Effector CD8-positive, alpha-beta T cell (primary cell): ENCODE measurements at places on chromosomes 3 and 15.

- DNase-seq, result no peak
These were observed 5.0 kb upstream of the RPP25 start for GRCh38 chr15:74961616-74962015.

- DNase-seq, result no peak
These were observed 61.4 kb downstream of the ZNF609 start for GRCh38 chr15:64521726-64522164.

- DNase-seq, result no peak
These were observed 6.8 kb downstream of the MFSD1 start for GRCh38 chr3:158808697-158809096.

DNA sequence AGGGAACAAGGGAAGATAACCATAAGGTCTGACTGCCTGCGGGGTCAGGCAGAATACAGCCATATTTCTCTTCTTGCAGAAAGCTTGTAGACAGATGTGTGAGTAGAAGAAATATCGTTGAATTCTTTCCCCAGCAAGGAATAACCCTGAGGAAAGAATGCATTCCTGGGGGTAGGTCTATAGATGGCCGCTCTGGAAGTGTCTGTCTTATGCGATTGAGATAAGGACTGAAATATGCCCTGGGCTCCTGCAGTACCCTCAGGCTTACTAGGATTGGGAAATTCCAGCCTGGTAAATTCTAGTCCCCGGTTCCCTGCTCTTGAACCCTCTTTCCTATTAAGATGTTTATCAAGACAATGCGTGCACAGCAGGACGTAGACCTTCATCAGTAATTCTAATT, 15.8 kb upstream of the SST start:
- DNase-seq, result no peak

- no peak for DNase-seq
These were observed at the start of gene SLC25A38 for GRCh38 chr3:39383045-39383880. SLC25A38 (plus strand) TSS chr3:39383370; CDS start chr3:39383725, 355 bp downstream.

DNA sequence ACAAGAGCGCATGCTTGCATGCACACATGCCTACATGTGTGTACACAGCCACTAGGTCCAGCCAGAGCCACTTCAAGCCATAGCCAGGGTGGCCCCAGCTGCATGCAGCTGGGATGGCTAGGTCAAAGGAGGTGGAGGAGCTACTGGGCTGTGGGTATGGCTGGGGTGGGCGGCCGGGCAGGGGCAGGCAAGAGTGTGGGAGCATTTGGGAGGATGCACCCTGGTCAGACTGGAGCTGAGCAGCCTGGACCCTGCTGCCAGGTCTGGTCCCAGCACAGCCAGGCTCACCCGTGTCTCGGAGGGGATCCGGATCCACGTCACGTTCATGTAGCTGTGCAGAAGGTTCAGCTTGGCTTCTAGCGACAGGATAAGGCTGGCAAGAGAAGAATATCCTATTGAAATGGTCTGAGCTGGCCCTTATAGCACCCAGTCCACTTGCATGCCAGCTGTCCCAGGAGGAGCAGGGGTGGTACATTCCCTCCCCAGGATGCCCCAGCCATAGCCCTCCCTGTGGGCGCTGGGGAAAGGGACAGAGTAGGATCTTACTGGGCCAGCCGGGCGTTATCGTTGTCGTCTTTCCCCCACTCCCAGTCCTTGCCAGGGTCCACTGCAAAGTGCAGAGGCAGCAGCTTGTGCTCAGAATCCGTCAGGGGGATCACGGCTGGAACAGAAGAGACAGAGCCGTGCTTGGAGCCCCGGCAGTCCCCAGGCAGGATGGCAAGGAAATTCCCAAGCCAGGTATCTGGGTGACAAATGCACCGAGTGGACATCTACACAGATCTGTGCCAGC, 160.5 kb downstream of the KLF13 start:
- DNase-seq, result no peak

DNA sequence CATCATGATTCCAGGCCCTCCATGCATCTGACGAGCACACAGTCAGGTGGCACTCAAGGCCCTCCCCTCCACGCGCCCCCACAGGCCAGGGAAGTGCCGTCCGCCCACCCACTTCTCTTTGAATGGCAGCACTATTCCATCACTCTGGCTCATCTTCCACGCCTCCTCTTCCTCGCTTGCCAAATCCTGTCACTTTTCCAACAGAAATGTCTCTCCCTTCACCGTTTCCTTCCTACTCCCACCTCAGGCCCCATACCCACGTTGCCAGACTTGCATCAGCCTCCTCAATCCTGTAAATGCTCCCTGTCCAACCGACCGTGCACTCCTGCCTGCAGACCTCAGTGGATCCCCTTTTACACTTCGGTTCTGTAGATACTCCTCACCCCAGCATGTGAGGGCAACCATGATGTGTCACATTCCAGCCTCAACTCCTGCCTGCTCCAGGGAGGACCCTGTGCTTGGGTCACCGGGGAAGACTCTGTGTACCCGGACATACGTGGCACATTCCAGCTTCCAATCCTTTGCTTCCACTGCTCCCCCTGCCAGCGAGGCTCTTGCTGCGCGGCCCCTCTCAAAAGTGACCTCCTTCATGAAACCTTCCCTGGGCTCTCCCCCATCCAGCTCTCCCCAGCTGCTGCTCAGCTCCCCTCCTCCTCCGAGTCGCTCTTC, 29.6 kb downstream of the ADCY5 start:
- DNase-seq, result no peak
